NCI-H1105 (cell line): ENCODE measurements at places on chromosomes 6 and 20.

DNA sequence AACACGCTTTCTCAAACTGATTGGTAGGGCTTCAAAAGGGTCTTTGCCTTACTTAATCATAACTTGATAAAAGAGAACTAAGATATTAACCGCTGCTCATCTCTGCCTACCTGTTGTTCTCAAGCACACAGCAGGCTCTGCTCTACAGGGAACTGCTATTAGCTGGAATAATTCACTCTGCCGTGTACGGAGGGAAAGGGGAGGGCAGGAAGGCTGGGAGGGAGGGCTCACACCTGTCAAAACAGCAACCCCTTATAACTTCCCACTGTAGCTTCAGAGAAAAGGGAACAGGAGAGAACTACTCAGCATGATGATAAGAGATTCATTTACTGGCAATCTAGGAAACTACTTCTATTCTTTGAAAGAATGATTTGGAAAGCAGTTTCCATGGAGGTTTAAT lies 75.1 kb downstream of the ZMYND8 start:
- DNase-seq = peak; percentile 64

- no peak for DNase-seq
Observed at GRCh38 chr6:137958811-137959565, 91.9 kb downstream of the TNFAIP3 start.

GRCh38 chr6:56689663-56690062 lies 47.0 kb upstream of the DST start:
- no peak for DNase-seq

GRCh38 chr6:105067329-105067728 lies 110.4 kb downstream of the LIN28B start:
- no peak for DNase-seq

GRCh38 chr20:46073443-46073842 lies 16.3 kb downstream of the NCOA5 start:
- DNase-seq = no peak

- no peak for DNase-seq
Observed at GRCh38 chr6:25239498-25239897, 39.7 kb upstream of the CARMIL1 start.

DNA sequence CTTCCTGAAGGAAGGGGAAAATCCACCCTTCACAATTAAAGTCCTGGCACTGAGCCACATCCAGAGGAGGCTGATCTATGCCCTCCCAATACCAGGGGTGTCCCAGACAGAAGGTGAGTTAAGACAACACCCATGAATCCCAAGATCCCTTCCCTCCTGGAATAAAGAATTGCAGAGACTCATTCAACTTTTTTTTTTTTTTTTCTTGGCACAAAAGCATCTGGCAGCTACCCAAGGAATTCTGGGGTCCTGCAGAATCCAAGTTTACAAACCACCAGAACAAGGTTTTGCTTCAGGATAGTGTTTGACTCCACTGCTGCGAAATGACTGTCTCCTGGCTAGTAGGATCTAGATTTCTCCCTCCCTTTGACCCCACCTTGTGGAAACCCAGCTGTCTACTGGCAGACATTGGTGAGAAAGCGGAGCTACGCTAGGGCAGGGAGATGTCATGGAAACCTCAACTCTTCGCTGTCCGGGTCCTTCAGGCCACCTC lies 37.4 kb downstream of the JAG1 start:
- no peak for DNase-seq

- DNase-seq = no peak
Observed at GRCh38 chr6:108228416-108228815, 32.4 kb downstream of the SNX3 start.

DNA sequence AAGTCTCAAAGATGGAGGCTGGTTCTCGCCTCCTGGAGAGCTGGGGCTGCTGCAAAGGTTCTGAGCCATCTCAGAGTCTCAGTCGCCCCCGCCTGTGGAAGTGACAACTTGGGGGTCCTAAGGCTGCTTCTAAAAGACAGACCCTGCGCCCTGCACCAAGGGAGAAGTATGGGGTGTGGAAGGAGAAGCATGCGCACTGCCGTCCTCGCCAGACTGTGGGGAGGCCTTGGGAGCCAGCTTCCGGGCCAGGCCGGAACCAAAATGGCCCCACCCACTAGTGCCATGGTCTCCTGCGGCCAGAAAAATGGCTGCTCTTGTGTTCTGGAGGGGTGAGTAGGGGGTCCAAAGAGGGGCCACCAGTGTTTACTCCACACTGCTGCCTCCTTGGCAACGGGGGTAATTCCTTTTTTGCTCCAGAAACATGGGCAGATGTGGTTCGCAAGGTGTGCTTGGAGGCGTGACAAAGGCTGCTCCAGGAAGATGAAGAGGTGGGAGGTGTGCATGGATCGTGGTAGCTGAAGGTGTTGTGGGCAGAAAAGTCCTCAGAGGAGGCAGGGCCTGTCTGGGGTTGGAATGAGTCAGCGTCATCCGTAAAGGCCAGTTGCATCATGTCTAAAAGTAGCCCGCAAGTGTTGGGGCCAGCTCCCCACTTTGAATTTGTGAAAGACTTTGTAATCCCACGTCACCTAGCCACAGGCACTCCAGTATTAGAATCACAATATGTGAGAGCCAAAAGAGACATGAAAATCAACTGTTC lies 329.8 kb upstream of the SOX4 start:
- peak; percentile 69 for DNase-seq

DNA sequence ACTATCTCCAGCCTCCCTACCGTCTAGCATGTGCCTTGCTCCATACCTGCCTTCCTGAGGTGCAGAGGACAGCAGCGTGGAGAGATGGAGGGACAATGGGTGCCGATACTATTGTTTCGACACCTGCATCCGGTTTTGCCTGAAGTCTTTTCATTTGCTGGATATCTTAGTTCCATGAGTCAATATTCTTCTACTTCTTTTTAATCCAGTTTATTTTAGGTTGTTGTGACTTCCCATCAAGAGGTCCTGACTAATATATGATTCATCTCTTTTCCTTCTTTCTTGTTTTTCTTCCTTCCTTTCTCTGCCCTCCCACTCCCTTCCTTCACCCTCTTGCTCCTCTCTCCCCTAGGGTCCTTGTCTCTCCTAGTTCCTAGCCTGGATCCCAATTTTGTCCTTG lies 91.4 kb downstream of the CDH26 start:
- DNase-seq = no peak

DNA sequence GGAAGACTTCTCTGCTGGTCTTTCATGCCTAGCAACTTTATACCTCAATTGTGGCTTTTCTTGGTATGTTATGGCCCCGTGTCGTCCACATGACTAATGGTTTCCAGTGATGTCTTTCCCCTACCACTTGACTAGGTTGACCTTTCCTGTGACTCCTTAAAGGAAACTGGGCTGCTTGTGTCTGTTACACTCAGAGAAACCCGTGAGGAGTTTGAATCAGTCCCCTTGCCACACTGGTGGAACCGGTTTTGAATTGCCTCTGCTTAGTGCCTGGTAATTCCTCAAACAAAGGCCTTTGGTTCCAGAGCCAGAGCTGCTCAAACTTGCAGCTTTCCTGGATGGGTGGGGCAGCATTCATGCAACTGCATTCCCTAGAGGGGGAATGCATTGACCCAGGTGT lies 21.9 kb downstream of the ECT2L start:
- DNase-seq = peak; percentile 90

DNA sequence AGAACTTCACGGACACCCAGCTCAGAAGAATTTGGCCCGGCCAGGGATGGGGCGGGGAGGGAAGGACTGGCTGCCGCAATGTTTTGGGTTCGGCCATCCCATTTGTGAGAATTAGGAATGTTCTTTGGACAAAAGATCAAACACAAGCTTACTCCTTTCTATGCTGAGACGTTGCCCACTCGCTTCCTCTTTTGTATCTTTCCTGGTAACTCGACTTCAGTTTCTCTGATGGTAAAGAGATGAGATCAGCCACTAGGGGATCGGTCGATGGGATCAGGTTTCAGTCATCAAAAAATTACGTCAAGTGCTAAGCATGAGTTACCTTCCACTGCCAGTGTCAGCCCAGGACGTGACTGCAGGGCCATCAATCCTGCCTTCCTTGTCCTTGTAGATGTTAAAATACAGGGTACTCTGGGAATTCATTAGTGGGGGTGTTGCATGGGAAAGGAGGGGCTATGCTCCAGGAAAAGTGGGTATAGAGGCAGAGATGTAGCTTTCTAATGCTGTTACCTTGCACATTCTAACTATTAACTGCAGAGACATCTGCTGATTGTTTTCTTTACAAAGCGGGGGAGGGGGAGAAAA lies 190.2 kb downstream of the TSHZ2 start:
- DNase-seq = no peak
